ENCODE measurements at places on chromosomes 16 and 17. TPM values are rescaled to one million over a fixed set of nuclear protein-coding genes. Genes with fewer than 3 reads are reported as not detected.

WNT9B gene
- 0.18 TPM for total RNA-seq

CD79B gene
- 2.2 TPM for total RNA-seq

TPSAB1 gene
- total RNA-seq, result 1.8 TPM

TLCD2 gene
- total RNA-seq, result 2.4 TPM

IRF8 gene
- 1.9 TPM for total RNA-seq

FHOD1 gene
- 18.6 TPM for total RNA-seq

NKD1 gene
- 0.50 TPM for total RNA-seq

TBC1D3G gene
- total RNA-seq, result not detected

RCVRN gene
- total RNA-seq, result 0.45 TPM

ALDH3A1 gene
- total RNA-seq, result not detected

EFCAB3 gene
- total RNA-seq, result not detected

PIGL gene
- 10.0 TPM for total RNA-seq
